Sigmoid colon (tissue), 7 donors: ENCODE measurements at places on chromosomes 12 and 14.
A peak's percentile ranks its signal among the peaks of the same experiment; 100 is the strongest.

DNA sequence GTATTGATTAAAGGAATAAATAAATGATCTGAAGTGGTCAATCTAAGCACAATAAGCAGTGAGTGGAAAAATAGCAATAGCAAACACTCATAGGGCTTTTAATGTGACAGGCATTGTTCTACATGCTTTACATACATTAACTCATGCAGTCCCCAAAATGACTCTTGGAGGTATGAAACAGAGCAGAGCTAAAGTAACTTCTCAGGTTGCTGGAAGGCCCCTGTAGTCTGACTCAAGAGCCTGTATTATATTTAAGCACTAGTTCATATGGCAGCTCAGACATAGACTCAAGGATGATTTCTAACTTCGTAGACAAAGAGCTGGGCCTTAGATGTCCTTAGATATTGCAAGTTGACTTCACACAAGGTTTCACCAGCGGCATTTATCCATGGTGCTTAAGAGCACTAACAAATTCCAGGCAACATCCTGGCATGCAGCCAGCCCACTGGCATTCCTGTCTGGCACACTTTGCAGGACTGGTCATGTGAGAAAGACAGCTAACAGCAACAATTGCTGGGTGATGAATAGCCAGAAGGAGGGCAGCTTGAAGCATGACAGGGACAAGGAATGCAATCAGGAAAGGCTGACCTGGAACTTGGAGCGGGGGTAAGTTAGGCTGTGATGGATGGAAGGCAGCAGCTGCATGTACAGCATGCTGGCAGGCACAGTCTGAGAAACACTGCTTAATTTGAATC is 22.9 kb upstream of the KTN1 start:
- peak overlapping the region; percentile 51 for H3K27ac ChIP-seq
- H3K36me3 ChIP-seq = no peaks in the 10 kb centered on the region
- H3K4me1 ChIP-seq = peaks cover 11% of the 10 kb centered on the region
- no peak overlapping the region for H3K4me3 ChIP-seq
- DNase-seq = peak; percentile 85

DNA sequence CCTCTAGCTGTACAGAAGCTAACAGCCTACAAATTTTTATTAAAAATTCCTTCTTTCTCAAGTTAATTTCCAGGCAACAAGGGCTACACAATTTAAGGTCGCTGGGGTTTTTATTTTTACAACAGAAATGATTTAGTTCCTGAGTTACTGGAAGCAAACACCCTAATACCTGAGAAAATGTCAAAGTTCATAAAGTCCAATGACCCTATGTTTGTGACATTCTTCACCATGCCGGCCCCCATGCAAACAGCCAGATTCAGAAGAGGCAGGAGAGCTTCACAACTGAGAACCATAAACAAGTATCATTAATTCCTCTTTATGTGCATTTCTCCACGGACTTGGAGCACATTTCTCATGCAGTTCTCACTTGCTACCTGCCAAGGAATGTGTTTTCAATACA is 236.2 kb upstream of the EGLN3 start:
- H3K27me3 ChIP-seq = no peaks in the 10 kb centered on the region
- DNase-seq = no peak
- H3K36me3 ChIP-seq = no peaks in the 10 kb centered on the region
- no peak overlapping the region for H3K27ac ChIP-seq
- H3K4me1 ChIP-seq = no peaks in the 10 kb centered on the region

- no peak for DNase-seq
- H3K27ac ChIP-seq = no peak overlapping the region
- H3K4me3 ChIP-seq = no peak overlapping the region
- no peaks in the 10 kb centered on the region for H3K27me3 ChIP-seq
- peaks cover 7% of the 10 kb centered on the region for H3K4me1 ChIP-seq
These were observed 48.5 kb downstream of the PHLDA1 start for GRCh38 chr12:75982979-75983660.

DNA sequence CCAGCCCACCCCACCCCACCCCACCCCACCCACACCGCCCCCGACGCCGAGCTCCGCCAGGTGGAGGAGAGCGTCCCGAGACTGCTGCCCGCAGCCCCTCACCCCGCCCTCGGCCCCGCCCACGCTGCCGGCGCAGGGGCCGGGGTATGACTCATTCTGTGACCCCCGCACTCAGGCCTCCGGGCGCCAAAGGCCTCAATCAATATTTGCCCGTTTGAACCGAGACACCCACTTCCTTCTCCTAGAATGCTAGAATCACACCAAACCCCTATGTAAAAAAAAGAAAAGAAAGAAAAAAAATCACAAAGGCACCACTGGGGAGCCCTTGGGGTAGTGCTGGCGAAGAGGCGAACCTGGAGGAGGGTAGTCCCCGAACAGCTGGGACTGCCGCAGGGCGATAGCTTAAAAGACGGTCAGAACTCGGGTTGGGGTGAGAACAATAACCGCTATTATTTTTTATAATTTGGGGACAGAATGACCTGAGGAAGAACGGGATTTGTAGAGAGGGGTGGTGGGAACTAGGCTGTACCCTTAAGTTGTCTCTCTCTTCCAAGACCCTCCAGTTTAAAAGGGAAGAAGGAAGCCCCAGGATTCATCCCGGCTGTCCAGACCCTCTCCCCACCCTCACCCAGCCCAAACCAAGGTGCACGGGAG is 894 bp downstream of the KRT8 start:
- H3K27ac ChIP-seq = peak overlapping the region; percentile 92
- H3K36me3 ChIP-seq = no peaks in the 10 kb centered on the region

DNA sequence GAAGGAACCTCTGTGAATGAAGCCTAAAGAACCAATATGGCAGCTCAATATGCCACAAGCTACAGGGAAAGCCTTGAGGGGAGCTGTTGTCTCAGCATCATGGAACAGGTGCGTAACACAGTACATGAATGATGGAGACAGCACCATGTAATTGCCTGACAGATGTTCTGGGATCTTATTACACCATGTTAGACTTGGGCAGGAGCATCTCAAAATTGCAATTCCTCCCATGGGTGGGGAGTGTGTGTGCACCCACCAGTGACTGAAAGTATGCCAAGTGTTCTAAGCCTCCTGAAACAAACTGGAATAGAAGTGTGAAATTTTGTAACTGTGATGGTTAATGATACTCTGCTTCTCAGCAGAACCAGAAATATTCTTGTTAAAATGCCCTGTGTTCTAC is 151.0 kb upstream of the SRRM4 start:
- H3K36me3 ChIP-seq = no peaks in the 10 kb centered on the region
- no peak overlapping the region for H3K4me3 ChIP-seq
- H3K27me3 ChIP-seq = no peaks in the 10 kb centered on the region

DNA sequence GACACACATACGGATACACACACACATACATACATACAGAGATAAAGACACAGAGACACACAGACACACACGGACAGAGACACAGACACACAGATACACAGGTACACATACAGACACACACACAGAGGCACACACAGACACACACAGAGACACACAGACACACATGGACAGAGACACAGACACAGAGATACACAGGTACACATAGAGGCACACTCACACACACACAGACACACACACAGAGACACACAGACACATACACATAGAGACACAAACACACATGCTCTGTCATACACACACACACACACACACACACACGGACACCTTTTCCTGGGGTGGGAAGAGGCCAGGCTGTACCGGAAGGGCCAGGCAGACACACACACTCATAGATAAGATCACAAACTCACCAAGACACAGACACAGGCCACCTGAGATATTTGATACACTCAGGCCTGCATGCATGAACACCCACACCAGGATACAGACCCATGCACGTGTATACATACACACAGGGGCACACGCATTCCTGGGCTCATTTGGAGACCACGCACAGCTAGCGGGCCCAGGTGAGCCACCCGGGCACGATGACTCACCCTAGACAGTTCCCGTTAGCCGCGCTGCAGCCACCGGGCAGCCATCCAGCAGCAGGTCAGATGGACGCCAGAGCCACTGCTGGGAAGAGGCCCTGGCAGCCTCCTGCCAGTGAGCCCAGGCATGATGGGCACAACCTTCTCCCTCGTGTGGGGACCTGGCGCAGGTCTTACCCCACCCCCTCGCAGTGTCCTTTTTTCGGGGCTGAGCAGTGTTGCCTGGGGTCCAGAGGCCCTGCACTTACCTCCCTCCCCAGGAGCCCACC is 1.8 kb upstream of the AHNAK2 start:
- DNase-seq = peak; percentile 86
- no peaks in the 10 kb centered on the region for H3K36me3 ChIP-seq
- no peaks in the 10 kb centered on the region for H3K27me3 ChIP-seq
- no peaks in the 10 kb centered on the region for H3K4me1 ChIP-seq
- peak overlapping the region; percentile 96 for H3K27ac ChIP-seq

DNA sequence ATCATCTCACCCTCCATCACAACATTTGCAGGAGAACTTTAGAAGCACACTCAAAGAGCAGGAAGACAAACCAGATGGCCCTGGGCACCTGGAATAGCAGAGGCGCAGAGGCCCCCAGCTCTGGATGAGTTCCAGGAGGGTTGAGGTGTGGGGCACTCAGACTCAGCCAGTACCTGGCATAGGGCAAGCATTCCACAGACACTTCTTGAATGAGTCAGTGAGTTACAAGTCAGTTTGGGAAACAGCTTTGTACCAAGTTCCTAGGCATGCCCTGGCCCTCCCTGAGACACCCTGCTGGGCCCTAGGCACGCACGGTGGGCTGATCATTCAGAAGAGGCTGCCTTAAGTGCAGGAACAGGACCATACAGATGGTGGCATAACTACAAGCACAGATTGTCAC is 54.3 kb downstream of the MAP3K9 start:
- H3K27ac ChIP-seq = no peak overlapping the region
- no peak for DNase-seq
- H3K27me3 ChIP-seq = no peaks in the 10 kb centered on the region
- H3K36me3 ChIP-seq = no peaks in the 10 kb centered on the region
- H3K4me3 ChIP-seq = no peak overlapping the region
- H3K4me1 ChIP-seq = no peaks in the 10 kb centered on the region

DNA sequence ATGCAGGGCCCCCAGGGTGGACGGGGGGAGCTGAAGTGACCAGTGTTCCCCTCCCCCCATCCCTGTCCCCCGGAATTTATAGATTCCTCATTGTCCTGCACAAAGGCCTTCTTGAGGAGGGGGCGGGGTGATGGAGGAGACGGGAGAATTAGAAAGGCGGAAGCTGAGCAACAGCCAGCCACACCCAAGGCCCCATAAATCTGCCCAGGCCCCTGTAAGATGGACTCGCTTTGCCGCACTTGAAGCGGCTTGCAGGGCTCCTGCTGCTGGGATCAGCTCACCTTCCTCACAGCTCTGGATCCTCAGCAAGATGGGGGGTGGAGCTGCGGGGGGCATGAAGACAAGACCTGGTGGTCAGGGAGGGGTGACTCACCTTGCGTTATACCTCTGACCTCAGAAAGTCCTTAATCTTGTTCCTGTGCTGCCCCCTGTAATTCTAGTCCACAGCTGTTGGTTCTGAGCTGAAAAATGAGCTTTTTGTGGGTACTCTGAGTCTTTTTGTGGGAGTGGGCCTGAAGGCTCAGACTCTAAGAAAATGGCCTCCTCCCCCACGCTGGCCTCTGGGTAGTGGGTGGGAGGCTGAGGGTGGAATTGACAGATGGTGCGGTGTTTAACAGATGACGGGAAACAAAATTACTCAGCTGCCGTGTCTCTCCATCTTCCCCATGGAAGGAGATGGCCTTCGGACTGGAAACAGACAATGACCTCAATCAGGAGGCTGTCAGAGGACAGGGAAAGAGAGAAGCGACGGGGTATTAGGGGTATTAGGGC is 15.8 kb upstream of the ANKRD33 start:
- no peak overlapping the region for H3K27ac ChIP-seq
- H3K4me1 ChIP-seq = peaks cover 11% of the 10 kb centered on the region
- DNase-seq = no peak
- no peak overlapping the region for H3K4me3 ChIP-seq

DNA sequence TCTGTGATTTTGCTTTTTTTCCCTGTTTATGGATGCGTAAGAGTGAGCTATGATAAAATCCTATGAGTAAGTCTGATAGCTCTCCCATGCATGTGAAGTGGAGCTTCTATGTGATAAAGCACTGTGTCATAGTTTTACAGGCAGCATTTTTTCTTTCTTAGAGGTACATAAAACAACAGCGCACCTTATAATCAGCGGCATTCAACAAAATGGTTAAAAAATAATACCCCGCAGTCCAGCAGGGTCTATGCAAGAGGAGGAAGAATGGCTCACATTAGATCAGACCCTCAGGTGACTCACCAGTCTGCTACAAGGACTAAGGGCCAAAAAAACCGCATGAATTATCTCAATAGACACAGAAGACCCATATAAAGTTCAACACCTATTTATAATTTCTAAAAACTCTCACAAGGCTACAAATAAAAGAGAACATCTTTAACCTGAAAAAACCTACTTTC is 33.0 kb upstream of the TMEM179 start:
- no peaks in the 10 kb centered on the region for H3K36me3 ChIP-seq
- no peak for DNase-seq
- H3K27ac ChIP-seq = no peak overlapping the region

- H3K4me3 ChIP-seq = no peak overlapping the region
- no peak overlapping the region for H3K27ac ChIP-seq
- H3K36me3 ChIP-seq = no peaks in the 10 kb centered on the region
These were observed 2.0 kb upstream of the P3H3 start for GRCh38 chr12:6826125-6826733.

DNA sequence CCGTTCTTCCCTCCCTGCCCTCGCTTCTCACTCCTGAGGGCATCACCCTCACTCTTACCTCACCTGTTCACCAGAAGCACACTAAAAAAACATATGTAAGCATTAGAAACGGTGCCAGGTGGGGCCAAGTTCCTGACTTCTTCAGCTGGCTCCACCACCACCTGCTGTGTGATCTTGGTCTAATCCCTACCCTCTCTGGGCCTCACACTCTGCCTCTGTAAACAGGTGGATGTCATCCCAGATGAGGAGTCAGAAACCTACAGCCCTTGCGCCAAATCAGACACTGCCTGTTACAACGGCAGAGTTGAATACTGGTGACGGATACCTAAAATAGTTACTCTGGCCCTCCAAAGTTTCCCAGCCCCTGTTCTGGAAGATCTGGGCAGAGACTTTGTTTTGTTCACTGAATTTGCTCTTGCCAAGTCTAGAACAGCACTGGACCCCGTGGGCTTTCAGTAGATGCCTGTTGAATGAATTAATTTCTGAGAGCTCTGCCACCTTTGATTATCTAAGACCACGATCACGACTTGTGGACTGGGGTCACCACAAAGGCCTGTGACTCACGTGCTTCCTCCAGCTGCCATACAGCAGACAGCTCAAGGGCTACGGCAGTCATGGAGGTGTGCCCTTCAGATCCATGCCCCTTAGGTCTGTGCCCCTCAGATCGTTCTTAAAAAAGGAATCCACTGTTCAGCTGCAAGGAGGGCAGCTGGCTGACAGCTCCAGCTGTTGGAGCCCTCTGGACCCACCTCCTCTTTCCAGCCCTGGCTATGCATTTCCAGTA is 71.9 kb downstream of the GSC start:
- H3K27me3 ChIP-seq = no peaks in the 10 kb centered on the region
- H3K36me3 ChIP-seq = no peaks in the 10 kb centered on the region
- no peaks in the 10 kb centered on the region for H3K4me1 ChIP-seq
- DNase-seq = no peak

- no peak for DNase-seq
- peak overlapping the region; percentile 95 for H3K27ac ChIP-seq
- H3K4me1 ChIP-seq = peaks cover 93% of the 10 kb centered on the region
- H3K4me3 ChIP-seq = no peak overlapping the region
These were observed 14.1 kb downstream of the TRMT61A start for GRCh38 chr14:103543140-103543539.

GRCh38 chr14:76767681-76768656 is 6.7 kb downstream of the VASH1 start:
- peak overlapping the region; percentile 34 for H3K27ac ChIP-seq
- H3K27me3 ChIP-seq = no peaks in the 10 kb centered on the region
- no peaks in the 10 kb centered on the region for H3K36me3 ChIP-seq
- peaks cover 8% of the 10 kb centered on the region for H3K4me1 ChIP-seq

GRCh38 chr14:88380405-88380804 is 5.1 kb upstream of the SPATA7 start:
- peaks cover 7% of the 10 kb centered on the region for H3K4me1 ChIP-seq
- no peak overlapping the region for H3K27ac ChIP-seq
- H3K27me3 ChIP-seq = no peaks in the 10 kb centered on the region
- no peak for DNase-seq
- no peaks in the 10 kb centered on the region for H3K36me3 ChIP-seq
- H3K4me3 ChIP-seq = no peak overlapping the region
